ENCODE measurements at places on chromosomes 7 and 10.
A peak's percentile ranks its signal among the peaks of the same experiment; 100 is the strongest.

- DNase-seq = no peak
Measured at GRCh38 chr10:129277841-129278240, 189.2 kb upstream of the MGMT start.

- DNase-seq = no peak
Measured at GRCh38 chr7:108096996-108097395, 33.2 kb downstream of the LAMB4 start.

- DNase-seq = no peak
Measured at GRCh38 chr7:5350600-5351385, 68.0 kb downstream of the SLC29A4 start.

GRCh38 chr10:130894471-130894870 is 417.1 kb downstream of the TCERG1L start:
- DNase-seq = no peak

DNA sequence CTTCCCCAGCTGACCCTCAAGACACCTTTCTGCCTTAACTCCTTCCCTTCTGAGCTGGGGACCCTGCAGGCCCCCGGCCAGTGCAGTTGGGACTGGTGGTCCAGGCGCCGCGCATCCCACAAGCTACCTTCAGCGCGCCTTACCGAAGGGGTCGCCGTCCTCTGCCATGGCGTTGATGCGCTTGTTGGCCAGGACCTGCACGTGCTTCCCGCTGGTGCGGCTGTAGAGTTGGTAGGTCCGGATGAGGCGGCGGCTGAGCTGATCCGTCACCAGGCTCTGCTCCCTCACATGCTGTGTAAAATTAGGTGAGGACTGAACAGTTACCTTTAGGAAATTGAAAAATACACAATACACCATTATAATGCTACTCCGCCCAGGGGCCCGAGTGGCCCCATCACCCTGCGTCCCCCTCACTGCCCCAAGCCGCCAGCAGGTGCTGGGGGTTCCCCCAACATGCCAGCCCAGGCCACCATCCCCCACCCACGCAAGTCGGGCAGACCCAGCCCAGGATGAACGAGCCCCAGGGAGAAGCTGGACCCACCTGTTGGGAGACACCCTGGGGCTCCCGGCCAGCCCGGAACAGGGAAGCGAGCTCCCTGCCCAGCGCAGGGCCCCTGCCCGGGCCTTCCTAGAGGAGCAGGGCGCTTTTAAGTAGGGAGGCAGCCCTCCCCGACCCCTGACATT is 1.2 kb downstream of the FGF8 start:
- no peak for DNase-seq

- DNase-seq = no peak
Measured at GRCh38 chr10:17233286-17233991, 5.4 kb downstream of the VIM start.

DNA sequence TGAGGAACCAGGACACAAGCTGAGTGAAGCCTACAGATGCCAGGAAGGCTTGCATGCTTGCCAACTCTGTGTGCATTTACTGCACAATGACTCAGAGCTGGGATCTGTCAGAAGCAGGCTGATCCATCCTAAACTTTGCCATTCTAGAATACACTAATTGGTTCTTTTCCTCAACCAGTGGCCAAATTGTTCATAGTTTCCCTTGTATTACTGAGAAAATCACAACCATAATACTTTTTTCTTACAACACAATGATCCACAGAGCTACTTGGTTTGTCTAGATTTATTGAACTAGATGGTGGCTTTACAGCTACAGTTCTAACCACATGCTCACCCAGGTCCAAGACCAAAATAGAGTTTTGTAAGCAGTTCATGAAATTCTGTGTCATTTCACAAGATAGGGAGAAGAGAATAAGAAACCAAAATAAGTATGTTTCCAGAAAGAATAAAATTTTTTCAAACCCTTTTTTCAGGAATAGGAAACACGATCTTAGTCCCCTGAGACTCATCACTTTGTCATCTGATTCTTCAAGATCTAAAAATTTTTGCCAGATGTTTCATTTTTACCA is 21.0 kb upstream of the LRRC17 start:
- DNase-seq = peak; percentile 25

DNA sequence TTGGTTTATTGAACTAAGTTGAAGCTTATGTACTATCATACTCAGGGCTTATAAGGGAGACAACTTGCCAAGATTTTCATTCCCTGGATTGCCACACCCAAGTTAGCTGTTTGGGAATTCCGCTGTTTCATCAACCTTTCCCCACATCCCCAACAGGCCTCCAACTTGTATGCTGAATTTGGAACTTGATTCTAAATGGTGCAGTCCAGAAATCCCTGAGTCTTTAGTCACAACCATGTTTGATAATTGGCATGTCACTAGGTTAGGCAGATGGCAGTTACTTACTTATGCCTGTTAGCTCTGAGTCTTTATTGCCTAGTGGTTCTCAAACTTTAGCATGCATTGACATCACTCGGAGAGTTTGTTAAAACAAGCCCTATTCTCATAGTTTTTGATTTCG is 135.4 kb upstream of the PRPS1L1 start:
- DNase-seq = no peak

- no peak for DNase-seq
Measured at GRCh38 chr10:114708717-114709335, 50.8 kb upstream of the ABLIM1 start.

- no peak for DNase-seq
Measured at GRCh38 chr7:2237109-2237602, 4.4 kb upstream of the MAD1L1 start.

- no peak for DNase-seq
Measured at GRCh38 chr10:119410361-119411116, 132.0 kb downstream of the RGS10 start.

- DNase-seq = no peak
Measured at GRCh38 chr7:26627891-26628341, 236.5 kb downstream of the SKAP2 start.

GRCh38 chr10:80515511-80515910 is 22.2 kb upstream of the SH2D4B start:
- no peak for DNase-seq

DNA sequence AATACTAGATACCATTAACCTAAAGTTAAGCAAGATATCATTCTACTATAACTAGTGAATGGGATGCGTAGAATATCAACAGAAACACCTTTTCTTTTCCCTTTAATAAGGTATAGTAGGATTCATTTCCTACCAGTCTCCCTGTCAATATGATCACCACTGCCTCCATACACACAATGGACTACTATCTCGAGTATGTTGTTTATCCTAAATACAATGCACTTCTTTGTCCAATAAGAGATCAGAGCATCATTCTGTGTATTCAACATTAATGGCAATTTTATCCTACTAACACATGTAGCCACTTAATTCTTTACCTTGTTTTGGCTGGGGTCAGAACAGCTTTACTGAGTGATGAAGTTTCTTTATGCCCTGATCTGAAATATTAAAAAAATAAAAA is 276.3 kb downstream of the TFEC start:
- no peak for DNase-seq

GRCh38 chr10:86868353-86868752 is 89.1 kb downstream of the MMRN2 start:
- no peak for DNase-seq

- DNase-seq = no peak
Measured at GRCh38 chr7:73727952-73728351, 8.5 kb upstream of the STX1A start.

DNA sequence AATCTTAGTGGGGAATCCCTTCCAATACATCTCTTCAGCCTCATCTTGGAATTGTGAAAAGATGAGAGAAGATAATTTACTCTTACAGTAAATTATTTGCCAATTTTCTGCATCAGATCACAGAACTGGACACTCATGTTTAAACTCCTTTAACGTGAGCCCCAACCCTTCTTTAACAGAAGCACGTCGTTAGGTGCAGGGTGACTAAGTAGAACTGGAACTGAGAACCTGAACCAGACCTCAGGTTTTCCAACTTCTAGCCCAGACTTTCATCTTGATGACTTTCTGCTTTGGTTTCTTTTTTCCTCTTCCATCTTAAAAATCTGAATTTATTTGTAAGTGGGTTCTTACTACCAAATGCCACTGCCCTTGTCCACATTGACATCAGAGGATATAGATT is 57.2 kb upstream of the LYZL2 start:
- DNase-seq = no peak

- DNase-seq = peak; percentile 26
Measured at GRCh38 chr10:96130326-96130995, 364 bp downstream of the ZNF518A start.

DNA sequence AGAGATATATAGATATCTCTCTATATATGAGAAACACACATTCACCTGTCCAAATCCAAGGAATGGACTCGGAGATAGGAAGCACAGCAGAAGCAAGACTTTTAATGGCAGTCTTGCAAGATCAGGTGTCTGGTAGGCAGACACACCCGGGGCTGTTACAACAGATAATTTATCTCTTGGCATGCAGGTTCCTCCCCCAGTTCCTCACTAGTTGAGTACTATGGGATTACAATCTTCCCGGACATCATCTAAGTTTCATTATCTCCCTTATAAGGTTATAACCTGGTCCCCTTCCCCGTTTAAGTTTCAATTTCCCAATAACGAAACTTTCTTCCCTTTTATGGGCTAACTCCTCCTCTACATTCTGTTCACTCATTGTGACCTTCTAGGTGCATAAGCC is 399.3 kb downstream of the PPP1R3A start:
- no peak for DNase-seq

DNA sequence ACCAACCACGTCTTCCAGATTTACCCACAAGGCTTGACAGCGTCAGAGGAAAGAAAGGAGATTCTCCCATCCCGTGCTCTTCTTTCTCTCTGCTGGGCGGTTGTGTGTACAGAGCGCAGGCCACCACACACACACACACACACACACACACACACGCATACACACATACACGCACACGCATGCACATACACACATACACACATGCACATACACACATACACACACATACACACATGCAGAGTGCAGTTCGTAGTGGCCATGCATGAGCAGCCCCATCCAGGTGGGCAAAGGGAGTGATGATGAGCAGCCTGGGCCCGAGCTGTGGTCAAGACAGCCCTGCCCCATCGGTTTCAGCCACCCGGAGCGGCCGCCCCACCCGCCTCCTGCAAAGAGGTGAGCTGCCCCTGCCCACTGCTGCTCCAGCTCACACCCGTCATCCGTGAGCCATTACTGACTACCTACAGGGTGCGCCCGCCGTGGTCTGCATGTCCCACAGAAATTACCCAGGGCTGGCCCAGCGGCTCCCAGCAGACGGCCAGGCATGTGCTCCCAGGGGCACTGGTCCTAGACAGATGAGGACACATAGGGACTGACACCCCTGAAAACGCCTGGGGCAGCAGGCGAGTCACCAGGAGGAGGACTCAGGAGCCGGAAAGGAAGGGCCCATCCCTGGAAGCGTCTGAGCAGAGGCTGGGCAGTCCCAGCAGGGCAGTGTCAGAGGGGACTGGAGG is 69.6 kb downstream of the ASB13 start:
- DNase-seq = no peak

GRCh38 chr7:52151559-52151958 is 835.0 kb upstream of the COBL start:
- DNase-seq = no peak

DNA sequence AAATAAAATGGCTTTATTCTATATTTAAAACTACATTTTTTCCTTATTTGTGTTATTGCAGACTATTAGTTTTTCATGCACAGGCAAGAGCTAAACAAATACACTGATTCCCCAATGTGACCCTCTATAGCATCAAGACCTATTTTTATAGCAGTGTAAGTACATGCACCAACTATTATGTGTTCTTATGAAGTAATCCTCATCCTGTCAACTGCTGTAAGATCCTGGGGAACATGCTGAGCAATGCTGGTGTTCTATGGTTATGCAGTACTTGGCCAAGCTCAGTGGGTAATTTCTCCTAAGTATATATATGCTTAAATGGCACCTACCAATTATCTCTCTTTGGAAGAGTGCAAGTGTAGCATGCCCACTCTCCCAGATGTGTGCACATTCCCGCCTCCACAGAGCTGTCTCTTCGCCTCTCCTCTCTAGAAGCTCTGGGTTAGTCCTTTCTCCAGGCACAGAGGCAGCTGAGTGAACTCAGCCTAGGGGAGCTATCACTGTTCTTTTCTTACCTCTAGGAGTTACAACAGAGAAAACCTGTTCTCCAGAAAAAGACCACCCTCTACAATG is 428.8 kb downstream of the KCNMA1 start:
- DNase-seq = no peak

DNA sequence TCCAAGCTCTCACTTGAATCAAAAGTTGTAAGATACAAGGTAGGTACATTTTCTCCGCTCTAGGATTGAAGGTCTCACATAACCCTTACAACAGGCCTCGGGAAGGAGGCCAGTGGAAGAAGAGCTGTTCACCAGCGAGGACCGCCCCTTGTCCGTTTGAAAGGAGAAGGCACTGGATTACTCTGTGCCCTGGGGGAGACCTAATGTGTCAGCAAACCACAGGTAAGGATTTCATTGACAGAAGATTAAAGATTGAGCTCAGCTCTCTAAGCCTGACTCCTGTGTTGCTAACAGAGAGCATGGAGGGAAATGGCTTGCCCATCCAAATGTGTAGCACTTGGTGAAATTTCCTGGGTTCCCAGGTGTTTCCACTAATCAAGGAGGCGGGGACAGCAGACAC is 81.2 kb downstream of the SLC16A9 start:
- DNase-seq = no peak

DNA sequence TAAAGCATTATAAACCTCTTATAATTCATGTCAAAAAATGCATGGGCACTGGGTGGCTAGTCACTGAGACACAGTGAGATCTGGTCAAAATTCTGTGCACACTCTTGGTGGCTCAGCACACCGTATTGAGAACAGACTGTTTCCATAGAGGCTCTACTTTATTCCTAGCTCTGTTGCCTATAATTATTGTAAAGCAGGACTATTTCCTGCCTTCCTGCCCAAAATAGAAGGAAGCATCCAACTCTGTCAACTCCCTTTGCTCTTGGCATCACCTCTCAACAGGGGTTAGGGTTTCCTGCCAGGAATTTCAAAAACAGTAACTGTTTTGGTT is 45.1 kb downstream of the PTN start:
- no peak for DNase-seq

GRCh38 chr10:94027197-94027596 is 33.5 kb downstream of the PLCE1 start:
- no peak for DNase-seq

- no peak for DNase-seq
Measured at GRCh38 chr7:70646536-70647248, 485.3 kb upstream of the GALNT17 start.

GRCh38 chr7:16801111-16801542 is 3.7 kb downstream of the AGR2 start:
- DNase-seq = peak; percentile 62

DNA sequence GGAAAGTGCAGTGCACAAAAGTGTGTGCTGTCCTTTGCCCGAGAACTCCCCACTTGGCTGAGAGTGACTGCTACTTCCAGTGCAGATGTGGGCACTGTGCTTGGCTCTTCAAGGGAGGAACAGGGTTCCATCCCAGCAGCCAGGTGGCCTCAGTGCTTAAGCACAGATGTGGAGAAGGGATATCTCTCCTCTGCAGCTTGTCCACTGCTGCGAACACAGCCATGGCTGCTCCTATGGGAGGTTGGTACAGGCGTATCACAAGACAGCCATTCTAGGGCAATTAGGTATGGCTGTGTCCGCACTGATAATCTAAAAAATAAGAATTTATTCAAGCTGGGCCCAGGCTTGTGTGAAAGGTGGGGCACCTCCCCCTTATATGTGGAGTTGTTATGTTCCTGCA is 66.6 kb downstream of the GLCCI1 start:
- DNase-seq = no peak

- DNase-seq = no peak
Measured at GRCh38 chr7:5234852-5235831, 45.1 kb downstream of the WIPI2 start.
